ENCODE measurements at places on chromosomes 4 and X.

- no peak for ATAC-seq
Observed at GRCh38 chr4:35793045-35793722, 451.1 kb downstream of the ARAP2 start.

DNA sequence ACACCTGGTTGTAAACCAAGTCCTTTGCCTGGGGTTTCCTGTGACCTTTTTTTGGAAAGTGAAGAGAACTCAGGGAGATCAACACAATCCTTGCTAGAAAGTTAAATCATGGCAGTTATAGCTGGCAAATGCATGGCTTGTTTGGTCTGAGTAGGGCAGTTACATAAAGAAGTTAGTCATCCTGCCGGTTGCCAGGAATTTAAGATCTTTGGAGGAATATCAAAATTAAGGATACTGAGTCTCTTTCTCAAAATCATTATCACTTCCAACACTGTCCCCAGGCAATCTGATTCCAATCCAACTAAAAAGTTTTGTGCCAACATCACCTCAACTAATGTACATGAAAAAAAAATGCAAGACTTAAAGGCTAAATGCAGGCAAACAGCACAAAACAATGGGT is 40.3 kb downstream of the C4orf54 start:
- ATAC-seq, result no peak

DNA sequence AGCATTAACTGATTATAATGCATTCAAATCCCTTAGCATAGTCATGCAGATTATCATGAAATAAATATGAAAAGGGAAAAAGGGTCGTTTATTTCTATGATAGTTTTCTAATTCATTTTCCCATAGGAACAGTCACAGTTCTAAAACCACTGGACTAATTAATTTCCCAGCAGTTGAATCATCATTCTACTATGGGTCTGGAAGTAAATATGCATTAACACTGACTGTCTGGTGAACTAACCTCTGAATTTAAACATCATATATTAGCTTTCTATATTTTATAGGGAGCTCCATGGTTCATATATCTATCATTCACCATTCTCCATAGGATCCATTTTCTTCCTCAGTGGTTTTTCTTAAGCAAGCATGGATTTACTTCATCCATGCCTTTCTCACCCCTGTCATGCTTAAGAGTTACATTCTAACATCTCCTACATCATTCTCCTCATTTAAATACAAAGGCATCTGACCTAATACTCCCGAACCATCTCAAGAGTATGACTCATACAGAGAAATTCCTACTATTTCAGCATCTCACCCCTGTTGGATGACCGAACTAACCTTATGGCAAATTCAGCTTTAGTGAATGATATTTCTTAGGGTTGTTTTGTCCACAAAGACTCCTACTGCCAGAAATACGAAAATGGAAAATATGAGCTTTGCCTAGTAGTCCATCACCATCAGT is 198.7 kb upstream of the ADAMTS3 start:
- ATAC-seq, result no peak

- ATAC-seq, result no peak
Observed at GRCh38 chr4:29131304-29131703, 1588.9 kb upstream of the PCDH7 start.

DNA sequence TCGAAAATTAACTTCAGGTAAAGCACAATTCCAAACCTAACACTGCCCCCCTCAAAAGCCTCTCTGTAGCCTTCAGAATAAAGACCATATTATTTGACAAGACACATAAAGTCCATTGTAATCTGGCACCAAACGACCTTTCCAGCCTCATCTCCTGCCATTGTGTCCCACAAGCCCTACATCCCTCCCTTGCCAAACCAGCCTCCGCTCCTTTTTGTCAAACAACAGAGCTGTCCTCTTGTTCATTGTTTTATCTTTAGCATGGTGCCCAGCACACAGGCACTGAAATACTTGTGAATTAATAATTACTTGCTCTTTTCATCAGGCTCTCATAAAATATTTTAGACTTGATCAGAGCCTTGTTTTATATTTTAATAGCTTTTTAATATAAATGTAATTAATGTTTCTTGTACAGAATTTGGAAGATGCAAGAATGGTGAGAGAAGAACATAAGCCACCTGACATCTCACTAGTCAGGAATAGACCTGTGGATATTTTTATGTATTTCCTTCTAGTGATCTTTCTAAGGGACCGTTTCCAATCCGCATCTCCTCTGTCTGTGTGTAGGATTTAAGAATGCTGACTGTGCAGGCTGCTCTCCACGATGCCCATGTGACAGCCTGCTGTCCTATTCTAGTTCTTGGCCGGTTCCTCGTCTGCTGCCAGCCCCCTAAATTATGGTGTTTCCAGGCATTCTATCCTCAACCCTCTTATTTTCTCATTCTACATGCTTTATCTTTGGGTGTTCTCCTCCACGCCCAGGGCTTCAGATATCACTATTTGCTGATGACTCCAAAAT is 3.0 kb upstream of the IRF2 start:
- ATAC-seq, result no peak

GRCh38 chr4:13992975-13993520 is 365.5 kb upstream of the BOD1L1 start:
- no peak for ATAC-seq

DNA sequence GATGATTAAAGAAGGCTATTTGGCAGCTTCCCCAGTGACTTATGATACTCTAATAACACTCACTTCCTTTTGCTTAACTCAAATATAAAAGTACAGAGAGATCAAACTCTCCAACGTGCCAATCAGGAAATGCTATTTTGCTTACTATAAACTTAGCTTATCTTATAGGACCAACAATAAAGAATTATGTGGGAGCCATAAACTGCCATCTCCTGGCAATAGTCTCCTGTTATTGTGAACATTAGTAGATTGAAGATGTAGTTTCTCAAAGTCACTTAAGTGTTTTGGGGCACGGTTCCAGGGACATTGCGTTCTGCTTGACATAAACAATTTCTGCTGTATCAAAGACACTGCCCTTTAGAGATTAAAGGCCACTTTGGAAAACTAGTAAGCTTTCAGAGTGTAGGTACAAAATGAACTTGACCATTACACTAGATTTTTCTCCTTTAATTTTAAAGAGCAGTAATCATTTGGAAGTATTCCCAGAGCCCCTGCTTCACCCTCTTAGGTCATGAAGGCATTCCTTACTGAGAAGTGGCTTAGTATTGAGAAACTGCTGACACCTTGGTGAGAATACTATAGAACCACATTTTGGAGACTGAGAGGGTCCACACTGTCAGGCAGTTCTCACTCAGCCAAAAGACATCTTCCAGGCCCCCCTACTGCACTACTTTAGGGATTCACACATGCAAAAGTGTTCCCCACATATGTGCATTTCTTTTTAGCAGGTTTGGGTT is 51.9 kb downstream of the MAOA start:
- no peak for ATAC-seq
